ENCODE measurements at places on chromosomes 5 and 9.

GRCh38 chr5:151825445-151825844, 53.7 kb downstream of the G3BP1 start:
- DNase-seq: peak; percentile 62

- no peak for DNase-seq
Observed at GRCh38 chr9:31520301-31521085, 864.0 kb upstream of the ACO1 start.

- no peak for DNase-seq
Observed at GRCh38 chr5:168434001-168434400, 52.3 kb upstream of the RARS1 start.

- no peak for DNase-seq
Observed at GRCh38 chr5:10904862-10905432, 143.9 kb upstream of the DAP start.

GRCh38 chr9:133844398-133844784, 106.2 kb upstream of the SARDH start:
- DNase-seq: no peak

DNA sequence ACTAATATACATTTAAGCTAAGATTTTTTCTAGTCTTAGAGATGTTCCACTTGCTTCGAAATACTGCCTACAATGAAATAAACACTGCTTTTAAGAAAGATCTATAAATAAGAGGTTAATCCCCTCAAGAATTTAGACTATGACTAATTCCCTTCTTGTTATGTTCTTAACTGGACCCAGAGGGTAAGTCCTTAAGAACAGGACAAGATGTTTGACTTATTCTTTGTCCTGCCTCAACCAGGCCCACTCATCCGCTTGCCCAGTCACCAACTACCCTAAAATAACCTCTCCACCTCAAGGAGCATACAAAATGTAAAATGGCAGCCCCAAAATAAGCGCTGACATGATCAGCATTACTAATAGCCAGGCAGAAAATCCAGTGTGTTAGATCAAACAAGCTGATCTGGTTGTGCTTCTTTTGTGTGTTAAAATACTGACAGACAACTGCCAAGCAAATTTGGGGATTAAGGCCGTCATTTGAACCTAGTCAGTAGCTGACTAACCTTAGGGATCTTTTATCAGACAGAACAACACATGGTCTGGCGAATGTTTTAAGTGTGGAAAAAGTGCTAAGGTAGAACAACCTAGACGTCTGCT, 93.7 kb upstream of the SMC5 start:
- DNase-seq: no peak

GRCh38 chr9:125587819-125588460, 119.1 kb downstream of the MAPKAP1 start:
- no peak for DNase-seq

DNA sequence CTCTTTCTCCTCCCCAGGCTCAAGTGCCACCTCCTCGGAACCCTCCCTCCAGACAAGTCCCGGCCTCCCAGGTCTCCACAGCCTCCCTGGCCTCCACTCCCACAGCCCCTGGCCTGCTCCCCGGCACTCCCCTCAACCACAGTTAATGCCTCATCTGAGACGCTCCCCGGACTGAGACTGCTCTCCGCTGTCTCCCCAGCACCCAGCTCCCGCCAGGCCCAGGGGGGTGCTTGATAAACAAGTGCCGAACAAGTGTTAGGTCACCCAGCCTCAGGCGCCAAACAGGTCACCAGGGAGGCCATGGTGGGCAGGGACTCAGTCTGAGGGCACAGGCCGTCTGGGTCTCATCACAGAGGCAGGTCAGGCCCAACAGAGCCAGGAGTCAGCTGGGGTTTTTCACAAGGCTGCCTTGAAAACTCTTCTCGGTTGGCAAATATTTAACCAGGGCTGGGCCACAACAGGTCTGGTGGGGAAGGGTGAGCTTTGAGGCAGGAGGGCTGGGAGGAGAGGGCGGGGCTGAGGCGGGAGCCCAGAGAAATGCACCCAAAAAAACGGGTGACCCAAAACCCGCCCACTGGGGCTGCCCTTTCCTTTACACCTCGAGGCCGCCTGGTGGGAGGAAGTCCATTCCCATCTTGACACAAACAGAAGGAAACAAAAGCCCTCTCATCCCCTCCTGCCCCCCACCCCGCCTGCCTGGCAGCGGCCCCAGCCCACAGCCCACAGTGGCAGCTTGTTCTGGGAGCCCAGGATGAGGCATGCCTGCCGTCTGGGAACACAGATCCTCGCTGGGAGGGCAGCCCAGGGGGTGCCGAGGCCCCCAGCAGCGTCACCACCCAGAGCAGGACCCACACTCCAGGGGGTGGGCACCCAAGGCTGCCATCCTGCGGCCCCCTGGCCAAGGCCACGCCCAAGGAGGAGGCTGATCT, 66.6 kb upstream of the STXBP1 start:
- peak; percentile 77 for DNase-seq

DNA sequence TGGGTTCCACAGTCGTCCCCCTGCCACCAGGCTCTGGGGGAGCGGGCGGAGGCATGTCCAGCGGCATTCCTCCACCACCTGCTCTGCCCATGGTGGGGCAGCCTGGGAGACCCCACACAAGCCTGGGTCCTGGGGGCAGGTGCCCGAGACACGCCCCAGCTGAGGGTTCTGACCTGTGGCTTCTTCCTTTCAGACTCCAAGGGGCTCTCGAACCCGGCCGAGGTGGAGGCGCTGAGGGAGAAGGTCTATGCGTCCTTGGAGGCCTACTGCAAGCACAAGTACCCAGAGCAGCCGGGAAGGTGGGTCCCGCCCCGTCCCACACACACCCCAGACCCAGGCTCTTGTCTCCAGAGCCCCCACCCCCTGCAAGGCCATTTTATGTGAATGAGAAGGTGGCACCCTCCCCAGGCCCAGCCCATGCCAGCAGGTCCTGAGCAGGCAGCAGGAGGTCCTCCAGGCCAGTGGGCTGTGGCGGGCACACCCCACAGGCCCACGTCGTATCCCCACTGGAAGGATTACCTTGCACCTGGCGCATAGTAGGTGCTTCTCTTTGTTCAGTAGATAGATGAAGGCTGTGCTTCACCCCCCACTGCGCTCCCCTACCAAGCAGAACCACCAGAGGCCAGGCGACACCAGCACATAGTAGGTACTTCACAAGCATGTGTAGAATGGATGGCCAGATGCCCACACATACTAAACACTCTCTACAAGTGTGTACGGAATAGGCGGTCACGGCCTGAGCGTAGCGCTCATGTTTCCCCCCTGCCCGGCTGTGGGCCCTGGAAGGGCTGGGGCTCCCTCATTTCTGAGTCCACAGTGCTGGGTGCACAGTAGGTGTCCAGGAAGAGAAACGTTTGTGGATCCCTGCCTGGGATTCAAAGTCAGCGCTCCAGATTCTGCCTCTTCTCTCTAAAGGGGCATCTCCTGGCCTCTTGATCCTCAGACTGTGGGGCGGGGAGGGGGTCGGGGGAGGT, 107.9 kb downstream of the RXRA start:
- peak; percentile 36 for DNase-seq

DNA sequence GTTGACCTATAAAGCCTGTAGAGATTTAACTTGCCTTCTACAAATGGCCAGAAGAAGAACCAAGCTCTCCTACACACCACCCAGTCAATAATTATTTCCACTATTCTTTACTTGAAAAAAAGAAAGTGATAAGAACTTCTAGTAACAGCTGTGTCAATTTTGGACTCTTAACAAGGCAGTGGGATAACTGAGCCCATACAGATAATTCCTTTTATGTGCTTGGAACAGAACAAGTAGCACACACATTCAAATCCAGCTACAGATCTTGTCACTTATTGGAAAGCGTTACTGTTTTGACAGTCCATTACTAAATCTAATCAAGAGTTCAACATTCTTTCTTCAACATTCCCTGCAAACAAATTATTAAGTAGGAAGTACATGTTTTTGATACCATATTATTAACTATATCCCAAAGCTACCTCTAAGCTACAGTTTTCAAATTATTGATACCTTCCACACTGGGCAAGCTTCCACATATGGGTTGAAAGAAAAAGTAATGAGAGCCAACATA, 6.3 kb downstream of the PTGER4 start:
- no peak for DNase-seq

GRCh38 chr9:38202336-38202938, 133.4 kb upstream of the SHB start:
- no peak for DNase-seq

GRCh38 chr5:180802325-180803180, at the start of gene MGAT1:
TSS of gene MGAT1 (minus strand) at chr5:180802806. CDS start at chr5:180792971, 9,835 bp downstream.
- peak; percentile 83 for DNase-seq

DNA sequence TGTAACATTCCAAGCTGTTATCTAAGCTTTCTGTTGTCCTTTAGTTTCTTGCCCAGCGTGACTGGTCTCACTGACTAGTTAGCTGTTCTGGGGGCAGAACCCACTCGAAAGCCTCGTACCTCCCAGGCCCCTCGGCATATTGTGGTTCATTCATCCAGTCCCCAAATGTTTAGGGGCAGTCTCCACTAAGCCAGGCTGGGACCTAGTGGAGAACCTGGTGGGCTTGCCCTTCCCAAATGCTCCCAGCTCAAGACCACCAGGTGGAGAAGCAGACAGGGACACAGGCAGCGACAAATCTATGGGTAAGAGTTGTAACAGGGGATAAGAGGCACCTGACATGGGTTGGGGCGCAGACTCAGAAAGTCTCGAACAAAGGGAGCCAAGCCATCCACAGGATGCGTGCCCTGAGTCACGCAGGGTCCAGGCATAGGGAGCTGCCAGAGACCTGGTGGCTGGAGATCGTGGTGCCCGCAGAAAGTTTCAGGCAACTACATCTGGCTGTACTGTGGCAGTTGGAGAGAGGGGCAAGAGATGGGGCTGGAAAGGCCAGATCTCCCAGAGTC, 851 bp upstream of the EEIG1 start:
- DNase-seq: no peak

- no peak for DNase-seq
Observed at GRCh38 chr5:170641589-170642031, 137.8 kb downstream of the KCNIP1 start.

- DNase-seq: no peak
Observed at GRCh38 chr5:113250341-113250953, 184.3 kb downstream of the TSSK1B start.

DNA sequence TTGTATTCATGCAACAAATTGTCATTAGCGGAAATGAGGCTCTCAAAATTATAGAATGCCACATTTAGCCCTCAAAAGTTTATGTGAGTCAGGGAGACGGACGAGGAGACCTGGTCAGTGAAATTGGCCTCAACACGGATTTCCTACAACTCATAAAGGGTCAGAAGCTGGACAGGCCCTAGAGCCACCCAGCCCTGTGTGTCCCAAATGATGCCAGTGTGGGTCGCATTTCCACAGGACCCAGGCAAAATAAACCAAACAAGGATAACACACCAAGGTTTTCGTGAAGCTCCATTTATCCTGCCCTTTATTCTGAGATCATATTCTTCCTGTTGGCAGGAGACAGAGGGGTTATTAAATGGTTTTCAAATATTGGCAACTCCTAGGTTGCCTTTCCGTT, 72.0 kb upstream of the COL5A1 start:
- no peak for DNase-seq
